Daoy (cell line): ENCODE measurements at places on chromosomes 12 and 14. TPM values are rescaled to one million over a fixed set of nuclear protein-coding genes. Genes with fewer than 3 reads are reported as not detected.

DNA sequence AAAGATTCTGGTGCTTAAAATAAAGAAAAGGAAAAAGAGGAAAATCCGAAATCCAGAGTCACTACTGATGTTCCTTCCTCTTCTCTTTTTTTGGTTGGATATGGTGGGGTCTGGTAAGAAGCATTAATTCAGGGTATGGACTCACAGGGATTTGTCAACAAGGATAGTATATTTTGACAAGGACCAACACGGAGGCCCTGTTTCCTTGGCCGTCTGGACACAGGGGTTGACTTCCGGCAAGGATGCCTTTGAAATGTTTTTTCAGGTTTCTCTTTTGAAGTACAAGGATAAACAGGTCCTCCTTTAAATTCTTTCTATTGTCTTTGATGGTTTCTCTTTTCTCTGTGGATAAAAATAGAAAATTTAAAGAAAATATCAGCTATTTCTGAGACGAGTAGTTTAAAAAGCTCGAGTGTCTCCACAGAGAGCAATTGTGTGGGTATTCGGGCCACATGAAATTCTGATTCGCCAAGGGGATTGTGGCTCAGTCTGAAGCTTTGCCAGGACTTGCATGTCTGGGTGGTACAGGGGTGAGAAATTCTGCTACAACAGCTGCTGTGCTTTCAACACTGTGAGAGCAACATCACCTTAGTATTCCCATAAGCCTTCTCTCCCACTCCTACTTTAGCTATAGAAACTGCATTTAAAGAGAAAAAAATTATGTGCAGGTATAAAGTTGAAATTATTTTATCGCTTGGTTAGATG is 88.5 kb upstream of the CSRP2 start:
- no peak for DNase-seq

GRCh38 chr12:89163918-89164317 is 188.4 kb downstream of the DUSP6 start:
- no peak for DNase-seq

The PLEK2 gene
- 12.8 and 17.0 TPM in 2 replicates for total RNA-seq

- DNase-seq, result no peak
Measured at GRCh38 chr14:31194661-31195060, 12.9 kb downstream of the HECTD1 start.

GRCh38 chr14:72736308-72736707 is 157.6 kb downstream of the DPF3 start:
- DNase-seq, result peak; percentile 19

GRCh38 chr14:95319312-95320077 is at the start of gene CLMN:
Gene CLMN, minus strand, starts transcription at chr14:95319908. Its CDS starts 116 bp downstream, at chr14:95319792.
- peak; percentile 62 for DNase-seq

GRCh38 chr12:30026621-30027234 is 243.0 kb upstream of the TMTC1 start:
- DNase-seq, result peak; percentile 3

DNA sequence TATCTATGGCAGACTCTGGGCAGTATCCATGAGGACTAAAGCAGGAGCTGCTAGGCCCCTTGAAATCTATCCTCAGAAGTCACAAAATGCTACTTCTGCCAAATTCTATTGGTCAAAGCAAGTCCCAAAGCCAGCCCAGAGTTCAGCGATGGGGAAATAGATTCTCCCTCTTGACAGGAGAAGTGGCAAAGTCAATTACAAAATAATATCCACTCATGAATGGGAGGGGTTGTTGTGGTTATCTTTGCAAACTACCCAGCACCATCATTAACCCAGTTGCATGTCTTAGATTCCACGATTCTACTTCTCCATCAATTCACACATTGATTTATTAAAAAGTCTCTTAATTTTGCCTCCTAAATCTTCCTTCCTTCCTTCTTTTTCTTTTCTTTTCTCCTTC is 30.7 kb upstream of the STXBP6 start:
- DNase-seq, result no peak

- DNase-seq, result peak; percentile 17
Measured at GRCh38 chr14:35470755-35471154, 63.2 kb upstream of the INSM2 start.

The LALBA gene
- not detected in 2 replicates for total RNA-seq

The SLC4A8 gene
- 2.3 and 16.6 TPM in 2 replicates for total RNA-seq

- peak; percentile 90 for DNase-seq
Measured at GRCh38 chr12:56119361-56119796, 1.3 kb downstream of the ZC3H10 start.

GRCh38 chr12:59067083-59067482 is 146.8 kb upstream of the LRIG3 start:
- peak; percentile 70 for DNase-seq

The B4GALNT1 gene
- 36.5 and 60.9 TPM in 2 replicates for total RNA-seq

- no peak for DNase-seq
Measured at GRCh38 chr12:24814379-24815113, 134.4 kb downstream of the BCAT1 start.

- no peak for DNase-seq
Measured at GRCh38 chr14:23573384-23574015, 5.1 kb downstream of the JPH4 start.

DNA sequence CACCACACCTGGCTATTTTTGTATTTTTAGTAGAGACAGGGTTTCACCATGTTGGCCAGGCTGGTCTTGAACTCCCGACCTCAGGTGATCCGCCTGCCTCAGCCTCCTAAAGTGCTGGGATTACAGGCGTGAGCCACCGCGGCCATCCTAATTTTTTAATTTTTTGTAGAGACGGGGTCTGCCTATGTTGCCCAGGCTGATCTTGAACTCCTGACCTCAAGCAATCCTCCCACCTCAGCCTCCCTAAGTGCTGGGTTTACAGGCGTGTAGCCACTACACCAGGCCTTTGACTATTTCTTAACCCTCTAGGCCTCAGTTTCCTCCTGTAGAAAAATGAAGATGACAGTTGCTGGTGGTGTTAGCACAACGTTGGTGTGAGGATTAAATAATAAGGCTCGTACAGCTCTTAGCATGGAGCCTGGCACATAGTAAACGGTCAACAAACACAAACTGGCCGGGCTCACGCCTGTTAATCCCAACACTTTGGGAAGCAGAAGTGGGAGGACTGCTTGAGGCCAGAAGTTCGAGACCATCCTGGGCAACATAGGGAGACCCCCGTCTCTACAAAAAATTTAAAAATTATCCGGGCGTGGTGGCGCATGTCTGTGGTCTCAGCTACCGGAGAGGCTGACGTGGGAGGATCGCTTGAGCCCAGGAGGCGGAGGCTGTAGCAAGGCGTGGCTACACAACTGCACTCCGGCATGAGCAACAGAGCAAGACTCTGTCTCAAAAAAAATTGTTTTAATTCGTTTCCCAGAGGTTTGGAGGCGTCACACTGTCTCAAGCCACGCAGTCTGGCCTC is 979 bp downstream of the DDX54 start:
- DNase-seq, result no peak

DNA sequence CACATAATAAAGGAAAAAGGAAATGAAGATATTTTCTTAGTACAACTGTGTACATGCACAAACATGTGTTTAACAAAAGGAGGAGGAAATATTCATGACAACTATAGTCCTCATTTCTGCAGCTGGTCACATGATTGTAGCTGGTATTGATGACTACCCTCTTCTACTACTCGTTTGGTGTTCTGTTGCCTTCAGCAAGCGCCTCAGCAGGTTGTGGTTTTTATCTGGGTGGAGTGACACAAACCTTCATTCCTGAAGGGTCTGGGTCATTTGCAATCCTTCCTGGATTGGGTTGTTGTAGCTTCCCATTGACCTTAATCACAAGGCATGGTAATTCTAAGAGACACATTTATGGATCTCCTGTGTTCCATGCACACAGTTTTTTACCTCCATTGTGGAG is 1009.9 kb upstream of the USP15 start:
- DNase-seq, result no peak

The CLSTN3 gene
- total RNA-seq, result 3.7 and 10.6 TPM in 2 replicates

GRCh38 chr12:69620921-69621320 is 10.2 kb upstream of the LRRC10 start:
- no peak for DNase-seq

- no peak for DNase-seq
Measured at GRCh38 chr12:59425798-59426197, 170.0 kb upstream of the SLC16A7 start.

DNA sequence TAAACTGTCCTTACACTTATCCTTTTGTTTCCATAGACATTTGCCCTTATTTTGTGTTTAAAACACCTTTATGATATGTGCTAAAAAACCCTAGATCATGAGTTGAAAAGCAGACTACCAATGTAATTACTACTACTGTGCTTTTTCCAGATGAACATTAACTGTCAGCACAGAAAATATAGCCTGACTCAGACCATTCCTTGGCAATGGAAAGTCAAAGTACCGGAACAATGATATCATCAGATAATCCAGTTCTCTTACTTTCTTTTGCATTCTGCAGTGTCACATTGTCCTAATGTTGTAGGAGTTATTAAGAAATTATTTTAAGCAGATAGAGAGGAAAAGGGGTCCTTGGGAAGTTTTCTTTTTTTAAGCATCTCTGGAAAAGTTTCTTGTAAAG is 1189.0 kb upstream of the FLRT2 start:
- no peak for DNase-seq

DNA sequence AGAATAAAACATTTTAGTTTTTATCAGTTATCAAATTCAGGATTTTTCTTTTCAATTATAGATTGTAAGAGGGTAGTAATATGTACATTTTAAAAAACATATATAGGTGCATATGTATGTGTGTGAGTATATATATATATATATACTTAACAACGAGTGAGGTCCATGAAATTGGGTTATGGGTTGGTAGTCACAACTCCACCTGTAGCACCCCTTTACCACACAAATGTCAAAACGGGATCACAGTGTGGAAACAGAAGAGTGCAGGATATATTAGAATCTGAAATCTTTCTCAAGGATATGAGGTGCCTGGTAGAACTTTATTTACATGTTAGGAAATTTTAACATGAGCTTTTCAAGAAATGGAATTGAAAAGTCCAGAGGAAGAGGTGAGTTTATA is 31.3 kb downstream of the MIA2 start:
- DNase-seq, result peak; percentile 17

DNA sequence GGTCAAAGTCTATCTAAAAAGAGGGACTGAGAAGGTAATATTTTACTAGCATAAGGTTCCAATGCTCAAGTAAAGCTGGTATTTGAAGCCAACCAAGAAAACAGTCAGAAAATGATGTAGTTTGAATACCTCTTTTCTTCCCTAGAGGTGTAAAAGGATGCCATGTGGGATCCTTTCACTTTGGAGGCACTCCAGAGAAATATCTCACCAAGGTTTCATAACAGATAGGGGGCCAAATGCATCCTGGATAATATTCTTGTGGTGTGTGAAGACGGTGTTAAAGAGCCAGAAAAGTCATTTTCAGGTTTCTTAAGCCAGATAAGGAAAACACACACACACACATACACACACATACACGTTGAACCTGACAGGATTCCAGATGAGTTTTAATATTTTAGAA is 136.1 kb upstream of the PRKD1 start:
- DNase-seq, result no peak

- no peak for DNase-seq
Measured at GRCh38 chr14:65613131-65613650, 200.7 kb downstream of the FUT8 start.

GRCh38 chr14:106652494-106652893 is 1126.1 kb downstream of the TMEM121 start:
- peak; percentile 9 for DNase-seq

DNA sequence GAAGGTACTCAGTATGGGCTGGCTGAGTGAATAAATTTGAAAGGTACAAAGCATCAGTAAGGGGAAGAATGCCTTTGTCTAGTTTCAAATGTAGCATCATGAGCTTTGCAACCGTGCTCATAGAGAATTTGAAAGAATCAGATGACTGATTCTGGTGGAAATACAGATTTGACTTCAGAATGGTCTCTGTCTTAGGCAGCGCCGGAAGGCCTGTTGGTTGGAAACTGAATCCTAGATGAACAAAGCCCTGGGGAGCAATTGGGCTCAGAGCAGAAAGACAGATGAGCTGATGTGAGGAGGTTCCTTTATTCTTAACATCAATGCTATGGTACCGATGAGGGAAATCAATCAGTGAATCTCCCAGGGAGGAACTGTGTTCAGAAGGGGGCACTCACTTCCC is 137.3 kb downstream of the SNAPC1 start:
- DNase-seq, result no peak

GRCh38 chr12:100395811-100396210 is 38.9 kb downstream of the SLC17A8 start:
- DNase-seq, result no peak

The GPRC5A gene
- total RNA-seq, result 7.0 and 10.5 TPM in 2 replicates

- DNase-seq, result peak; percentile 91
Measured at GRCh38 chr12:95173392-95174251, 43.6 kb downstream of the FGD6 start.

- DNase-seq, result no peak
Measured at GRCh38 chr14:85487215-85487614, 42.7 kb upstream of the FLRT2 start.

- DNase-seq, result no peak
Measured at GRCh38 chr12:13570005-13570694, 373.6 kb downstream of the EMP1 start.

- DNase-seq, result no peak
Measured at GRCh38 chr14:98545181-98545580, 726.8 kb downstream of the BCL11B start.

The BIN2 gene
- not detected in 2 replicates for total RNA-seq

The EFS gene
- total RNA-seq, result 0.80 and 1.4 TPM in 2 replicates

The CCDC198 gene
- 0.46 TPM in 1 of 2 replicates, not detected in the other for total RNA-seq

- DNase-seq, result no peak
Measured at GRCh38 chr12:23757541-23757962, 191.9 kb downstream of the SOX5 start.

The SLC25A3 gene
- 957 and 1,071 TPM in 2 replicates for total RNA-seq

The OR6J1 gene
- total RNA-seq, result not detected in 2 replicates

GRCh38 chr14:64891839-64892375 is 12.2 kb upstream of the SPTB start:
- DNase-seq, result peak; percentile 65

DNA sequence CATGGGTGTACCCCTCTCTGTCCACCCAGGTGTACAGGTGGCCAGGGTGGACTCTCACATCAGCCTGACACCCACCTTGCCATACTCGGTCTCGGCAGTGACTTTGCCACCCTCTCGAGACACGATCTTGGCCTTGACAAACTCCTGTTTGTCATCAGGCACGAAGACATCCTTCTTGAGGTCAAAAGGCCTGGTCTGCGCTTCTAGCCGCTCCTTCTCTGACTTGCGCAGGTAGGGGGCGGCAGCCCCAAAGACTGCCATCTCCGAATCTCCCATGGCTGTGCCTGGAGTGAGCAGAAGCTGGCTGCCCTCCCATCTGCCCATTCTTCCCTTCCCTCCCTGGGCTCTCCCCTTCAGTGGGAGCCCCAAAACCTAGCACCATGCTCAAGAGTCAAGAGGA is 2.0 kb downstream of the MYH7 start:
- no peak for DNase-seq

GRCh38 chr12:42534184-42534838 is 55.2 kb downstream of the PRICKLE1 start:
- no peak for DNase-seq

The FGF23 gene
- total RNA-seq, result not detected in 2 replicates
